ENCODE measurements at places on chromosomes 5 and 9.
A peak's percentile ranks its signal among the peaks of the same experiment; 100 is the strongest.

DNA sequence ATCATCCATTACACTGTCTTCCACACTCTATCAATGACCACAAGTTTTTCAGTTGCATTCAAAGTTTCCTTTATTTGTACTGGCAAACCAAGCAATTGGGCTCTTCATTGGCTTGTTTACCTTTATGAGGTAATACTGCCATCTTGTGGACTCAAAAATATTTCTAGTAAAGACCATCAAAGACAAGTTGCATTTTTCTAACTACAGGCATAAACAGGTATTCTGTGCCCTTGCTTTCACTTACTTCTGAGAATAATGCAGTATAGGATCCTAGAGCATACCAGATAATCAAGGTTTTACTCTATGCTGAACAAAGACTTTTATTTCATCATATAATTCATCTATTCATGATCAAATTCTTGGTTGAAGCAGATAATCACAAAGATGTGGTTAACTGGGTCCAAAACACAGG lies 173.7 kb upstream of the POU5F2 start:
- DNase-seq = peak; percentile 41

- DNase-seq = no peak
Measured at GRCh38 chr5:155929112-155929511, 397.9 kb upstream of the SGCD start.

- no peak for DNase-seq
Measured at GRCh38 chr9:1929134-1929533, 86.0 kb upstream of the SMARCA2 start.

DNA sequence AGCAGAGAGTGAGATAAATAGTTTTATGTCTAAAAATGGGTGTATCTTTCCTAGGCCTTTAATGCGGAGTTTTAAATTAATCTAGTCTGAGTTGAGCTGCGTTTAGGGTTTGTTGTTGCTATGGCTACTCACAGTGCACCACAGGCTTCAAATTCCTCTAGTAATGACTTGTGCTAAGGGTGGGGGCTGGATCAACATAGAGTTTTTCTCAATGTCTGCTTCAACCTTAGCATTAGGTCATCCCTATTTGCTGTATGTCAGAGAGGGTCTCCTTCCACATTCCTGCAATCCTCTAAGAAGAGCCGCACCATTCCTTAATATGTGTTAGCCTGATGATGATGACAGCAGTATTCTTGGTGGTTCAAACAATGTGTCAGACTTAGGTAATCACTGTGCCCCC lies 465.6 kb upstream of the KIF2A start:
- DNase-seq = no peak

DNA sequence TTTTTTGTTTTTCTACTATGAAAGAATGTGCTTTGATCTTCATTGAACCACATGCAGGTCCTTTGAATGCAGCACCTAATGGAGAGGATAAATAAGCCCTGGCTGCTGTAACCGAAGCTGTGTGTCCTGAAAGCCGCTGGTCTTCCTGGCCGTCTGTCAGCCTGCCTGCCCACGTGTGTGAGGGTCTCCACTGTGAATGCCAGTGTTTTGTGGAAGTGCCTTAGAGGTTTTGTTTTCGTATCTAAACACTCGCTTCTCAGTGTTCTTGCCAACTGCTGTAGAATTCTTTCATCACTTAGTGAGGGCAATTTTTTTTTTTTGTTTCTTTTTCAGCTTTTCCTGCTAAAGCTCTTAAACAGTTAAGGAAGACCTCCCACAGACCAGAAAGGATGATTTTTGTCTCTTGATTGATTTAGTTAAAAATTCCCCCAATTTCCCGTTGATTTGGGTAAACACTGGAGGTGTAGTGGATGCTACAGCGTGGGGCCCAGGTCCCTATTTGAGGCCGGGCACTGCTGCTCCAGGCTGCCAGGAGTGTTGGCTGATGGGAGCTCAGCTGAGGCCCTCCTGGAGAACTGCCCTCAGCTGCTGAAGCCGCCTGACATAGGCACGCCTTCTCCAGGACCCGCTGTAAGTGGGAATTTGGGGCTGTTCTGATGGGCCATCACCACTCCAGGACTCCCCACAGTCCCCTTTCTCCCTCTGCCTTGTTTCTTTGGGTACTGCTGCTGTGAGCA lies 29.2 kb upstream of the PTCH1 start:
- no peak for DNase-seq

DNA sequence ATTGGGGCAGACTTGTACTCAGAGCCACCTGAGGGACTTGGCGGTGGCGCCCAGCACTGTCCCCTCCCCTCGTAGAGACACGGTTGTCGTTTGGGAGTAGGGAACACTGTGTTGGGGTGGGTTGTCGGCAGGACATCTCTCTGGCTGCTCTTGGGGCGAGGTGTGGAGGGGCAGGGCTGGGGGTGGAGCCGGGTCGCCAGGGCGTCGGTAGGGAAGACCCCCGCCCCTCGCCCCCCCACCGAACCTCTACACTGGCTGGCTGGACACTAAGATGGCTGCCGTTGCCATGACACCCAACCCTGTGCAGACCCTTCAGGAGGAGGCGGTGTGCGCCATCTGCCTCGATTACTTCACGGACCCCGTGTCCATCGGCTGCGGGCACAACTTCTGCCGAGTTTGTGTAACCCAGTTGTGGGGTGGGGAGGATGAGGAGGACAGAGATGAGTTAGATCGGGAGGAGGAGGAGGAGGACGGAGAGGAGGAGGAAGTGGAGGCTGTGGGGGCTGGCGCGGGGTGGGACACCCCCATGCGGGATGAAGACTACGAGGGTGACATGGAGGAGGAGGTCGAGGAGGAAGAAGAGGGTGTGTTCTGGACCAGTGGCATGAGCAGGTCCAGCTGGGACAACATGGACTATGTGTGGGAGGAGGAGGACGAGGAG lies 778 bp downstream of the TRIM41 start:
- no peak for DNase-seq

DNA sequence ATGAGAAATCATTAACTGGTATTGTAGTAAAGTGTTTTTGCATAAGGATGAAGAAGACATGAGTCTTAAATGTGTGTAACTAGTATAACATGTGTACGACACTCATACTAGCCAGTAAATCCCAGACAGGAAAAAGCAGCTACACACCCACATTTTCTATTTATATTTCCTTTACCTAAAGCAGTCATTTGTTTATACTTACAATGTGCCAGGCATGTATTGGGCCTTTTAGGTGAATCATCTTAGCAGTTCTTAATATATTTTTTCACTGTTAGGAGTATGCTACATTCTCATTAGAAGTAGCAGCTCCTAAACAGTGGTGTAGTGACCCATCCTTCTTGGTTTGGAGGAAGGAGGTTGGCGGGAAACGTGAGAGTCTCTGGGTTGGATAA lies 55.8 kb upstream of the TMC1 start:
- no peak for DNase-seq

DNA sequence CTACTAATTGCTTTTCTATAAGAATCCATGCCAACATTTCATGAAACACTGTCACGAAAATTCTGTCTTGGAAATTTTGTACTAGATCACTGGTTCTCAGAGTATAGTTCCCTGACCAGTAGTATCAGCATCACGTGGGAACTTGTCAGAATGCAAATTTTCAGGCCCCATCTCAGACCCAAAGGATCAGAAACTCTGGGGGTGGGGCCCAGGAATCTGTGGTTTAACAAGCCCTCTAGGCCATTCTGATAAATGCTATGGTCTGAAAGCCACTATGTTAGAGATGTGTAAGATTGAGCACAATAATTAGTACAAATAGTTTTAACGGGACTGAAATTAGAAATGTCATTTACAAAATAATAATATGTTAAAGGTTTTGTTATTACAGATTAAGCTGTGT lies 615.7 kb upstream of the ARRDC3 start:
- no peak for DNase-seq

- peak; percentile 48 for DNase-seq
Measured at GRCh38 chr5:146785065-146785464, 93.5 kb downstream of the PPP2R2B start.

DNA sequence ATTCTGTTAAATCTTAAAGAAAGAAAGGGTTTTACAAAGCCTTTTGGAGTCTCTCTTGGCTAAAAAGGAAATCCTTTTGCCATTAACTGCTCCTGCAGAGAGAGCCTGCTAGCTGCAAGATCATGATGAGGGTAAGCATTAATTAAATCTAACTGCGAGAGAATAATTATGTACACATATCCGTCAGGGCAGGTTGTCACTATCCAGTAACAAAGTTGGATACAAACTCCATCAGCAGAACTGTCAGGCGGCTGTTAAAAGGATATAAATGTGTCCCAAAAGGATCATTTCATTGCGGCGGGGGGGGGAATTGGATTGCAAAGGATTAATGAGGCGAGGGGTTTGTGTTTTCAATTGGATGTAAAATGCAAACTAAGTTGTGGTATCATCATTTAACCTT lies 289.3 kb downstream of the ASTN2 start:
- DNase-seq = no peak

- DNase-seq = no peak
Measured at GRCh38 chr5:36482812-36483211, 123.6 kb upstream of the SLC1A3 start.

DNA sequence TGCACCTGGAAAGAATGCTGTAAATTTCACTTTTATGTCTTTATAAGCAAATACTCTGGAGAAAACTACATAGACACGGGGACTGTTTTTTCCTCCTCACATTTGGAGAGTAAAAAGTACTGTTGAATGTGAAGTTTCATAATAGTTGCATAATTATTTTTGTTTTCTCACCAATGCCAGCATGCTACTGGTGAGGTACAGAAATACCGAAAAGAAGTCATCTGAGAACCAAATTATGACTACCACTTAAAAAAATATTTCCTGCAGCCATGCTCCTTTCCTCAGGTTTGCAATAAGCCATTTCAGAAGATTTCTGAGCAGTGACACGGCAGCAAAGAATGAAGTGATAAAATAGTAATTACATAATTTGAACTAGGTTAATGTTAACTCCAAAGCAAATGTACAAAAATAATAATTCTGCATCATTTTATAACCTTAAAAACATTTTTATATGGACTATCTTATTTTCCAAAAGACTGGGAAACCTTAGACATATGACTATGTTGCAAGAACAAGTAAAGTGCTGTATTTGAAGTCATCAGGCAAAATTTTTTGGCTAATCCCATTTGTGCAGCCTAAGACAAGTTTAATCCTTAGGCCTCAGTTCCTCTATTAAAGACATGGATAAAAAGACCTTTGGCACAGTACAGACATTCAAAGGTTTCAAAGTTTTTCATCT lies 144.7 kb downstream of the PCSK1 start:
- DNase-seq = no peak

DNA sequence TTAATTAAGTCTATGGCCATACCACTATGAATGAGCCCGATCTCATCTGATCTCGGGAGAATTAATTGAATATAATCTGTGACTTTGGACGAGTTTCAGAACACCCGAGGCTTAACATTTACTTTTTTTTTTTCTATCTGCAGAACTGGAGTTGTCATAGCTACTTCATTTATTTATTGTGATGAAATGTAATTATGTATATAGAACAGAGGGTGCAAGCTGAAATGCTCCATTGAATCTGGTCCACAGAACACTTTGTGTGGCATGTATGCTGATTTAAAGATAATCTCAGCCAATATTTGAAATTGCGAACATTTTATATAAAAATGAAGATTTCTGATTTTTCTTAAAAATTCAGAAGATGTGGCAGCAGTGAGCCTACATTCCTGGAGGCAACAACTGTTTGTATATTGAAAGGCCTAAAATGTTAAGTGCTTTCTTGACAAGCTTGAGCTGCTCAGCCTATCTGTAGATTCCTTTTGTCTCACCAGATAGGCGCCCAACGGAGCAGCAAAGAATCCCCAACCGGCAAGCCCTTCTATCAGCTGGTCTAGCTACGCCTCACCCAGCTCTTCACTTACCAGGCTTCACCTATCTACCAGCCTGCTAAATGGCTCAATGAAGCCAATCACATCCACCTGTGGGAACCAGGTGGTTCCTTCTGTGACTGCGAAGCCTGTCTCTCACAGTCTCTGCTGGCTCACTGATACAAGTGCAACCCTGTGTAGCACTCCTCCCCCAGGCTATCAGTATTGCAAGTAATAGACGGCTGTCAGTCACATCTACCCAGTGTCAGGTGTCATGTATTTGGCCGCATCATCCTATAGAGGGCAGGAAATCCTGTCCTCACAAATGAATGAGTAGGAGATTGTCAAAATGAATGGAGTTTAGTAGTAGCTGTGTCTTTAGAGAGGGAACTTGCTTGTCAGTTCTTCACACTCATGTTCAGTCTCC lies 170.6 kb upstream of the MRPS30 start:
- no peak for DNase-seq

- no peak for DNase-seq
Measured at GRCh38 chr5:148788636-148789035, 37.8 kb upstream of the ADRB2 start.

- DNase-seq = no peak
Measured at GRCh38 chr5:135110785-135111596, 77.0 kb upstream of the PITX1 start.

DNA sequence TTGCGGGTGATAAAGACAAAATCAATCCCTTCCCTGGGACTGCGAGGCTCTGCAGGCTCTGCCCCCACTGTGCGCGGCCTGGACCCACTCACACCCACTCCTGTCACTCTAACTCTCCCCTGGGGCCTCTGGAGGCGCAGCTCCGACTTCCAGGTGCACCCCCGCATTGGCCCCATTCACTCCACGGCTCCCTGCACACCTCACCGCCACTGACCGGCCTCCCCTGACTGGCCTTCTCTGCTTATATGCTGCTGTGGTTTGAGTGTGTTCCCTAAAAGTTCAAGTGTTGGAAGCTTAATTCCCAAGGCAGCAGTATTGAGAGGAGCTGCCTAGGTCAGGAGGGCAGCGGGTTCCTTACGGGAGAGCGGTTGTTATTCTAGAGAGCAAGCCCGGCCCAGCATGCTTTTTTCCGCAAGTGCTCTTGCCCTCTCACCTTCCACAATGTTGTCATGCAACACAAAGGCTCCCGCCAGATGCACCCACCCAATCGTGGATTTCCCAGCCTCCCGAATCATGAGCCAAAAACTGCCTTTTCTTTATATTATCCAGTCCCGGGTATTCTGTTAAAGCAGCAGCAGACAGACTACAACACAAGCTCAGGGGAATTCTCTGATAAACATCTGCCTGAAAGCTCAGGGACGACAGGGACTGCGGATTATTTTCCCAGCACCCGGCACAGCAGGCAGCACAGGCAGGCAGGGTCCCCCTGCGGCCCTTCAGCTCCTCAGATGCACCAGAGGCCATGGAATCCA lies 73.5 kb upstream of the LRRTM2 start:
- no peak for DNase-seq

DNA sequence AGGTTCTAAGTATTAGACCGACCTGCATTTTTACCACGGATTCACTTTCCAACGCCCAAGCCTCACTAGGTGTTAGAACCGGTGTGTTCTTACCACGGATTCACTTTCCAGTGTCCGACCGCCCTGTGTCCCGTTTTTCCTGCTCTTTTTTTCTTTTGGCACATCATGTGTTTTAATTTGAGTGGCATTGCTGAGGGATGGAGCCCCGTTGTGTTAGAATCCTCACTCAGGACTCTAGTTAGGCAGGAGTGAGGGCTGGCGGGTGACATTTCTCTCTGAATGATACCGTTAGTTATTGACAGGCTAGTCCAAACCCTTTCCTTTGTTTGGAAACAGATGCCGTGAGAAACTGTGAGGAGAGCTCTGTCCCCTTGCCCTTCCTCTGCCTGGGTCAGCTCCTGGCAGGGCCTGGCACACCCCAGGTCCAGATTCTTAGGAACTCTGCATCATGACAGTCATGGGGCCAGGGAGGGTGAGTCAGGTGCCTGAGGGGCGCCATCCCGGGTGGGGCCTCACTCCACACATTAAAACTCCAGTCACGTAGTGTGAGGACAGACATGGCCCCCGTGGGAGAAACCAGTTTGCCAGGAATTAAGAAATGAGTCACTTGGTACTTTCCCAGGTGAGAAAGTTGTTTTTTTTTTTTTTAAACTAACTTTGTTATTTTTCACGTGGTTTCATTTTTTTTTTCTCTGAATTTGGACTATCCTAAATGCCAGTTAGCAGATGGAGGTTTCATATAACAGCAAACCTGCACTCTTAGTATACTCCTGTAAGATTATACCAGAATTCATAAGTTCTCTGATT lies 15.8 kb downstream of the EXOC3 start:
- DNase-seq = no peak
